ENCODE measurements at places on chromosomes 6 and 20. TPM values are rescaled to one million over a fixed set of nuclear protein-coding genes. Genes with fewer than 3 reads are reported as not detected.

The TRIM40 gene
- total RNA-seq = not detected

The CALHM6 gene
- total RNA-seq = 1.4 TPM

The VSX1 gene
- total RNA-seq = not detected

The PCK1 gene
- total RNA-seq = not detected

The NSFL1C gene
- 36.2 TPM for total RNA-seq

The RAB44 gene
- 0.13 TPM for total RNA-seq

The ZBTB12 gene
- 1.9 TPM for total RNA-seq

The PNPLA1 gene
- total RNA-seq = not detected

The RFX6 gene
- total RNA-seq = not detected

The AIF1 gene
- total RNA-seq = not detected

The BPI gene
- not detected for total RNA-seq

The SLC35F1 gene
- not detected for total RNA-seq

The ARG1 gene
- total RNA-seq = not detected

The TRDN gene
- total RNA-seq = under 0.01 TPM

The TNFRSF6B gene
- 5.4 TPM for total RNA-seq

The C6orf163 gene
- 6.8 TPM for total RNA-seq

The CLDN20 gene
- total RNA-seq = not detected

The HLA-DRB5 gene
- total RNA-seq = 0.32 TPM

The VEGFA gene
- total RNA-seq = 78.4 TPM

The SNAP25 gene
- not detected for total RNA-seq

The SIGLEC1 gene
- not detected for total RNA-seq

The RNF39 gene
- not detected for total RNA-seq

The JAG1 gene
- total RNA-seq = 71.6 TPM

The RALGAPA2 gene
- 11.8 TPM for total RNA-seq

The ADTRP gene
- 1.9 TPM for total RNA-seq

The CST7 gene
- total RNA-seq = not detected

The BICRAL gene
- 14.1 TPM for total RNA-seq

The TFAP2C gene
- total RNA-seq = under 0.01 TPM

The PRDM13 gene
- not detected for total RNA-seq

The EZR gene
- 94.5 TPM for total RNA-seq

The TUBB2B gene
- total RNA-seq = 31.1 TPM

The DLK2 gene
- not detected for total RNA-seq

The EDN1 gene
- total RNA-seq = 0.65 TPM

The GJA10 gene
- not detected for total RNA-seq

The OGFR gene
- 35.9 TPM for total RNA-seq

The DNMT3B gene
- total RNA-seq = 2.0 TPM

The ADGB gene
- total RNA-seq = not detected

The PRSS16 gene
- total RNA-seq = not detected

The BTNL2 gene
- total RNA-seq = not detected

The KCNG1 gene
- 1.1 TPM for total RNA-seq

The SOX4 gene
- 39.6 TPM for total RNA-seq

The BPIFA1 gene
- not detected for total RNA-seq

The BPIFB4 gene
- total RNA-seq = not detected

The ATP6V1G2 gene
- total RNA-seq = 3.5 TPM

The MUCL3 gene
- not detected for total RNA-seq

The SNRPB gene
- 79.1 TPM for total RNA-seq

The EEF1A2 gene
- total RNA-seq = not detected

The ACAT2 gene
- 16.3 TPM for total RNA-seq

The PAX1 gene
- total RNA-seq = not detected

The ANGPT4 gene
- under 0.01 TPM for total RNA-seq

The ITPR3 gene
- total RNA-seq = 88.5 TPM

The C6orf15 gene
- not detected for total RNA-seq

All from articular chondrocyte of knee joint (primary cell).